Lung (tissue), 17 donors: ENCODE measurements at places on chromosomes 4 and X. TPM values are rescaled to one million over a fixed set of nuclear protein-coding genes. Genes with fewer than 3 reads are reported as not detected.
A peak's percentile ranks its signal among the peaks of the same experiment; 100 is the strongest.

DNA sequence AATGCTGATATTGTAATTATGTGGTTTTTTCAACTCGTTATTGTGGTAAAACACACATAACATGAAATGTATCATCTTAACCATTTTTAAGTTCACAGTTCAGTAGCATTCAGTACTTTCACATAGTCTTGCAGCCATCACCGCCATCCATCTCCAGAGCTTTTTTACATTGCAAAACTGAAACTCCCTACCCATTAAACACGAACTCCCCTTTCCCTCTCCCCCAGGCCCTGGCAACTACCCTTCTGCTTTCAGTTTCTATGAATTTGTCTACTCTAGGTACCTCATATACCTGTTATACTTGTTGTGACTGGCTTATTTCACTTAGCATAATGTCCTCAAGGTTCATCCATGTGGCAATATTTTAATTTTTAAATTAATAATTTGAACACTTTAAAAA is 380.6 kb downstream of the MAPK10 start:
- H3K4me3 ChIP-seq, result no peak overlapping the region
- DNase-seq, result no peak
- peaks cover 1% of the 10 kb centered on the region for H3K36me3 ChIP-seq
- H3K27ac ChIP-seq, result no peak overlapping the region
- H3K4me1 ChIP-seq, result no peaks in the 10 kb centered on the region

GRCh38 chr4:186881521-186882220 is 158.0 kb upstream of the FAT1 start:
- H3K27ac ChIP-seq, result no peak overlapping the region
- DNase-seq, result no peak
- no peaks in the 10 kb centered on the region for H3K36me3 ChIP-seq
- H3K4me1 ChIP-seq, result no peaks in the 10 kb centered on the region

GRCh38 chrX:96835660-96836289 is 47.9 kb upstream of the RPA4 start:
- H3K27me3 ChIP-seq, result no peaks in the 10 kb centered on the region
- no peak overlapping the region for H3K27ac ChIP-seq
- no peak overlapping the region for H3K4me3 ChIP-seq
- H3K36me3 ChIP-seq, result no peaks in the 10 kb centered on the region
- no peak for DNase-seq

DNA sequence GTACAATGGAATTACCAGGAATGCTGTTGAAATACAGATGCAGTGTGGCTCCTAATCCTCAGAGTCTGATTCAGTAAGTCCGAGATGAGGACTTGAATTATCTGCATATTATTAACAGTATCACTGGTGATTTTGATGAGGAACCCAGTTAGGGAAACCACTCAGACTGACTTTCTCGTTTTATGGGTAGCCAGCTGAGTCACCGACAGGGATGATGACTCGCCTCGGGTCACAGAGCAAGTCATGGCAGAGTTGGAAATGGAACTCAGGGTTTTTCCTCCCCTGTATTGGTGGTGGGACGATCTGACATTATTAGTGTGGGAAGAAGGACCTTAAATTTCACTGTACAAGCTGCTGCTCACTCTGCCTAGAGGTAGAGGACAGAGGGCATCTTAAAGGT is 51.3 kb downstream of the RTL9 start:
- no peaks in the 10 kb centered on the region for H3K4me1 ChIP-seq
- no peaks in the 10 kb centered on the region for H3K36me3 ChIP-seq
- no peaks in the 10 kb centered on the region for H3K27me3 ChIP-seq

- no peaks in the 10 kb centered on the region for H3K27me3 ChIP-seq
- peak within 1 kb of the TSS; percentile 69 for H3K27ac ChIP-seq
- no peaks in the 10 kb centered on the region for H3K36me3 ChIP-seq
- no peaks in the 10 kb centered on the region for H3K4me1 ChIP-seq
- no peak within 1 kb of the TSS for H3K4me3 ChIP-seq
Observed at GRCh38 chr4:76074468-76074867, at the start of gene ART3. Gene ART3, plus strand, starts transcription at chr4:76074709. Its CDS starts 1,181 bp downstream, at chr4:76075890.

DNA sequence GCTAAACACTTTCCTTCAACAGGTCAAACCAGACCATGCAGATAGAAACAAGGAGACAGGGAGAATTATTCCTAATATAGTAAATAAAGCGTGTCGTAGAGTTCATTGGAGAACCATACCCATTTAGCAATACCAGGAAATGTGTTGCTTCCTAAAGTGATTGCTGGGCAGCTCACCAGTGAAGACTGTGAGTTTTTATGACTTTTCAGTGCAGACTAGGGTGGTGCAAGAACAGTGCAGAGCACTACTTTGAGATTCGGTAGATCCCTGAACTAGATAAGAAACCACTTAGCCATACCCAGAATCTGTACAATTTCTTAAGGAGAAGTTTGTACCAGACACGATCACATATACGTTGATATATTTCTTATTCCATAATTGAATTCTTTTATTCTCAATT is 87.4 kb downstream of the EMCN start:
- no peaks in the 10 kb centered on the region for H3K4me1 ChIP-seq
- no peak overlapping the region for H3K4me3 ChIP-seq
- no peaks in the 10 kb centered on the region for H3K27me3 ChIP-seq
- no peak for DNase-seq
- no peak overlapping the region for H3K27ac ChIP-seq

DNA sequence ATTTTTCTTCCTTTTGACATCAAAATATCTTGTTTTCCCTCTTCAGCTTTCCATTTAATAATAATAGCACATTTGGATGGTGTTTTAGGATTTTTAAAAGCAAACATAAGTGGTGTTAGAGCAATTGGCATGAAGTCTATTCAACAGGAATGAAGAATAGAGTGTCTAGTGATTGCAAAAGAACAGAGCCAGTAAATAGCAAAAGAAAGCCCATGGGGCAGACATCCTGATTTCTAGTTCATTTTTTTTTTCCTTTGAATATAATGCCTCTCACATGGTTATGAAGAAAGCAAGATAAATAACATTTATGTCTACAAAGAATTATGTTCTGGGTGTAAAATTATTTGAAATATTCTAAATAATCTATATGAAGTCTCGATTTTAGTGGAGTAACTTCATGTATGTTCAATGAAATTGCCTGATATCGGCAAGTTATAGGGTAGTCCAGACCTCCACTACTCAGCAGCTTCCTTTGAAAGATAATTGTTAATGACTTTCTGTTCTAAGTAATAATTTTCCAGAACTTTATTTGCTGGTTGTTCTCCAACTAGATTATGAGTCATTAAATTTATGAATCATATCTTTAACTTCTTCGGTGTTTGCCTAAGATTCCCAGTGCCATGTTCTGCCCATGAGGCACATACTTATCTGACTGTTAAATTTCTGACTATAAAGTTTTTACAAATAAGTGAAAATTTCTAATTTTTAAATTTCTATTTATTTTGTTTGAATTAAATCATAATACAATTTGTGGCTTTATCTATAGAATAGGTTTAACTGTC is 587.9 kb downstream of the TLL1 start:
- H3K4me1 ChIP-seq, result no peaks in the 10 kb centered on the region
- H3K4me3 ChIP-seq, result no peak overlapping the region
- H3K36me3 ChIP-seq, result no peaks in the 10 kb centered on the region
- no peak overlapping the region for H3K27ac ChIP-seq
- H3K27me3 ChIP-seq, result no peaks in the 10 kb centered on the region

GRCh38 chr4:55175779-55176231 is 50.4 kb upstream of the KDR start:
- no peaks in the 10 kb centered on the region for H3K27me3 ChIP-seq
- H3K36me3 ChIP-seq, result no peaks in the 10 kb centered on the region
- no peak for DNase-seq

- H3K27me3 ChIP-seq, result no peaks in the 10 kb centered on the region
- DNase-seq, result no peak
- peaks cover 2% of the 10 kb centered on the region for H3K36me3 ChIP-seq
- H3K27ac ChIP-seq, result no peak overlapping the region
- peaks cover 38% of the 10 kb centered on the region for H3K4me1 ChIP-seq
- H3K4me3 ChIP-seq, result no peak overlapping the region
Observed at GRCh38 chr4:1030559-1030958, 19.1 kb downstream of the FGFRL1 start.

Gene THAP9
- 13.6 TPM for total RNA-seq

Gene SSX2
- not detected for total RNA-seq

Gene MAGEB17
- not detected for total RNA-seq

Gene ZXDA
- 10.2 TPM for total RNA-seq

Gene TKTL2
- not detected for total RNA-seq

Gene CFAP99
- 12.1 TPM for total RNA-seq
